ENCODE measurements at places on chromosomes 13 and 19.

DNA sequence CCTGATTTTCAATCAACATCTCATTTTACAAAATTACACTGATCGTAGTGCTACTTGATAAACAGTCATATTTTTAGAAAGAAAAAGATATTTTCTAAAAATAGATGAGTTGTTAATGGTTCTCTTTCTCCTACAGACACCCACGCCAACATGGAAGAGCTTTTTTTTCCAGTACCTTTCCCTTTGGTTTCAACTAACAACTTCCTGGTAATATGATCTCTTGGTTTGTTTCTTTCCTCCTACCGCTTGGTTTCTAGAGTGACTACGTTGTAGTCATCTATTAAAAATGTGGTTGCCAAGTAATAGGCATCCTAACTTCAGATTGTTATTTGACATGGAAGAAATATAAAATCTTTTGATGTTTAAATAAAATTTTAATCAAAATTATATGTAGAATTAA lies 189.0 kb downstream of the LACC1 start:
- H3K27ac ChIP-seq = no peak overlapping the region
- peaks cover 18% of the 10 kb centered on the region for H3K27me3 ChIP-seq
- DNase-seq = no peak
- H3K4me3 ChIP-seq = no peak overlapping the region

DNA sequence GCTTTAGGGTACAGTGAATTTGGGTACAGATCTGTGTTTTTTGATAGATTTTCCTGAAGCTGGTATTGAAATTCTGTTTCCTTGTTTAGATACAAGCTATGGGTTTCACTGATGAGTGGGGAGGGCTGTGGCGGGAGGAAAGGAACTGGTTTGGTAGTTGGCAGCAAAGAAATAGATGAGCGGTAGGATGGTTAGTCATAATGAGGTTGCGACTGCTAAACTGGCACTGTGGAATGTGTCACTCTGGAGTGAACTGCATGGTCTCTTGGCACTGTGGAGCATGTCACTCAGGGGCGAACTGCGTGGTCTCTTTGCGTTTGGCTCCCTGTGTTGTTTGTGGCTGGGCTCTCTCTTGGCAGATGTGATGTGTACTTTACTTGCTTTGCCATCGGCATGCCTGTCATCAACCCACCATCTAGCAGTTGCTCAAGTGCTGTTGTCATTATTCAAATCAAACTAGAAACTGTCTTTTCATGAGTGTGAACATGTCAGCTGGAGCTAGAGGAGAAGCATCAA lies 82.1 kb downstream of the ATP8A2 start:
- no peaks in the 10 kb centered on the region for H3K4me1 ChIP-seq
- peaks cover 19% of the 10 kb centered on the region for H3K27me3 ChIP-seq
- H3K27ac ChIP-seq = no peak overlapping the region

DNA sequence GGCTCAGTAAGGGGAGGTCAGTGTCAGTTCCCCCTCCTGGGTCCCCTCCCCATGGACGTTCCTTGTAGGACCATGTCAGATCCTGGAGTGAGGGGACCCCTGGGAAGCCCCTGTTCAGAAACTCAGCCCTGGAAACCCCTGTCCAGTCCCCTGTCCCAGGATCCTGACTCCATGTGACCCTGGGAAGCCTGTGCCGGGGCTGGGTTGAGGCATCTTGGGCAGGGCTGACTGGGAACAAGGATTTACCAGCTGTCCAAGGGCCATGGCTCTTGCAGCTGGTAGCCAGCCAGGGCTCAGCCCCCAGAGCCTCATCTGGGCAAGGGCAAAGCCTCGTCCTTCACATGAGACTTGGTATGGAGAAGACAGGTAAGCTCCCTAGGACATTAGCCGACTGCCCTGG lies 25.1 kb downstream of the CEACAM4 start:
- H3K4me3 ChIP-seq = no peak overlapping the region
- peaks cover 2% of the 10 kb centered on the region for H3K4me1 ChIP-seq
- H3K36me3 ChIP-seq = no peaks in the 10 kb centered on the region

GRCh38 chr19:56611288-56611687 lies 16.2 kb downstream of the ZNF71 start:
- no peak overlapping the region for H3K27ac ChIP-seq
- H3K4me3 ChIP-seq = no peak overlapping the region
- H3K4me1 ChIP-seq = no peaks in the 10 kb centered on the region
- DNase-seq = no peak

DNA sequence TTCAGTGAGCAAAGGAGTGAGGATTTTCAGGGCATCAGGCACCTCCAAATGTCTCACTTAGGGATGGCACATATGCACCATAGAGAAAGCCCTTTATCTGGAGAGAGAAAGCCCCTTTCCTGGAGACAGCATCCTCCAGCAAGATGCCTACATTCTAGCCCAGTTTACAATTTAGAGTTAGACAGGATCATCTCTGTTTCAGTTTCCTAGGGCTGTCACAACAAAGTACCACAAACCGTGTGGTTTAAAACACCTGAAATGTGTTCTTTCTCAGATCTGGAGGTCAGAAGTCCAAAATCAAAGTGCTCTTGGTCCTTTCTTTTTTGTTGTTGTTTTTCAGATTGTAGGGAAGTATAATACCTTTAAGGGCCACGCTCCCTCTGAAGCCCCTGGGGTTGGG lies 61.8 kb downstream of the MBNL2 start:
- no peak overlapping the region for H3K4me3 ChIP-seq
- peaks cover 2% of the 10 kb centered on the region for H3K36me3 ChIP-seq
- no peak overlapping the region for H3K27ac ChIP-seq
- DNase-seq = no peak
- no peaks in the 10 kb centered on the region for H3K27me3 ChIP-seq

DNA sequence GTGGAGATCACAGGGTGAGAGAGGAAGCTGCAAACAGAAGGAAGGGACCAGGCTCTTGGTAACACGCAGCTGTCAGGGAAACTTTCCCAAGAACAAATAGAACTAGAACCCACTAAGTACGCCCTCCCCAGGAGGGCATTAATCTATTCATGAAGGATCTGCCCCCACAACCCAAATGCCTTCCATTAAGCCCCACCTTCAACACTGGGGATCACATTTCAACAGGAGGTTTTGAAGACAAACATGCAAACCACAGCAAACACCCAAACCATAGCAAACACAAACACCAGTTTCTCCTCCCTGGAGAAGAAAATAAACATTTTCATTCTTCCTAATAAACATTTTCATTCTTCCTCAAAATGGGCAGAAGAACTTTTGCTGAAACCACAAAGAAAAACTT lies 329.6 kb downstream of the EFNB2 start:
- peaks cover 3% of the 10 kb centered on the region for H3K27me3 ChIP-seq
- no peaks in the 10 kb centered on the region for H3K36me3 ChIP-seq
- H3K4me3 ChIP-seq = no peak overlapping the region
- no peaks in the 10 kb centered on the region for H3K4me1 ChIP-seq
- no peak for DNase-seq

GRCh38 chr13:98490866-98491265 lies 86.0 kb downstream of the STK24 start:
- DNase-seq = no peak
- peaks cover 76% of the 10 kb centered on the region for H3K4me1 ChIP-seq
- H3K4me3 ChIP-seq = no peak overlapping the region
- H3K27ac ChIP-seq = no peak overlapping the region
- no peaks in the 10 kb centered on the region for H3K27me3 ChIP-seq

- peaks cover 2% of the 10 kb centered on the region for H3K27me3 ChIP-seq
- H3K27ac ChIP-seq = no peak overlapping the region
- peaks cover 23% of the 10 kb centered on the region for H3K4me1 ChIP-seq
- no peaks in the 10 kb centered on the region for H3K36me3 ChIP-seq
- H3K4me3 ChIP-seq = no peak overlapping the region
Measured at GRCh38 chr19:54099190-54099902, 1.3 kb downstream of the OSCAR start.
